AG09319 (cell line): ENCODE measurements at places on chromosomes 7 and 10.

DNA sequence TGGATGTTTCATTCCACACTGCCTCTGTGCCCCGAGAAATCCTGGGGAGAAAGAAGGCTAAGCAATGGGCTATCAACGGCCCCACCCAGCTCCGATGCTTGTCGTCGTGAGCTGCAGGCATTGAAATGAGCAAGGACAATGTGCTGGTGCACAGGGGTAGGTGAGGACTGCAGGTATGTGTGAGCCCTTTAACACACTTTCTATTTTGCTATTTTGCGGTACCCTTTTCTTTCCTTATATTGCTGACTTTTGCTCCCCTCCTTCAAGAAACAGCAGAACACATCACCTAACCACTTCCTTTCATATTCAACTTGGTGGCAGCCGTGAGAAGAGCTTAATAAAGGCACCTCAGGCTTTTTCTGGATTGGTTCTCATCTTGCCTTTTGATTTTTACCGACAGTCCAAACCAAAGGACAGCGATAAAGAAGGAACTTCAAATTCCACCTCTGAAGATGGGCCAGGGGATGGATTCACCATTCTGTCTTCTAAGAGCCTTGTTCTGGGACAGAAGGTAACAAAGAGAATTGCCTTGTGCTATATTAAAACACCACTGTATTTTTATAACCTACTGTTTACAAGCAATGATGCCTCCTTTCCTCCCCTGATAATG is 39.2 kb downstream of the AIFM2 start:
- no peak for DNase-seq

- no peak for DNase-seq
Measured at GRCh38 chr10:22344249-22344648, 1.0 kb upstream of the SPAG6 start.

GRCh38 chr10:101535949-101536348 is 52.1 kb downstream of the POLL start:
- DNase-seq, result no peak

DNA sequence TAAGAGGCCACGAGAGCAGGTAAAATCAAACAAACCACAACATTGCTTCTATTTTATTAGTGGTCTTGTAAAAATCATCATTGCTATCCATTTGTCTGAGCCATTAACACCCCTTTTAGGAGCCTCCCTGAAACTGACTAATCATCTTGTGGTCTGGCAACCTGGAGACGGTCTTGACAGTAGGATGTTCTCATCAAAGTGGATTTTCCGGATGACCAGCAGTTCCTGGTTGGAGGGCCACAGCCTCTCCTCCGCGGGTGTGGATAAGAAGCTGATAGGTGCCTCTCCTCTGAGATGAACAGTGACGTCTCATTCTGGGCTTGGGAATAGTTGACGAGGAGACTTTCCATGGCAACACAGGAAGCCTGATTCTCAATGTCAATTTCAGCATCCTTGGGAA is 490.7 kb downstream of the TYW1 start:
- no peak for DNase-seq

DNA sequence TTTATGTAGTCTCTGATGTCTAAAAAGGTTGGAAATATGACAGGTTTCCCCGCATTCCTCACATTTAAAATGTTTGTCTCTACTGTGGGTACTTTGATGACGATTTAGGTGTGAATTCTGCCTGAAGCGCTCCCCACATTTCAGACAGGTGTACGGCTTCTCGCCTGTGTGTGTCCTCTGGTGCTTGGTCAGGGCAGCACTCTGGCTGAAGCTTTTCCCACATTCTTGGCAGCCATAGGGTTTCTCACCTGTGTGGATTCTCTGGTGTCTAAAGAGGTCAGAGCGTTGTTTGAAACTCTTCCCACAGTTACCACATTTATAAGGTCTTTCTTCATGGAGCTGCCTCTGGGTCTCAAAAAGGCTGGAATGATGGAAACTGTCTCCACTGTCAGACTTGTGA is 6.3 kb downstream of the ZNF394 start:
- DNase-seq, result no peak

DNA sequence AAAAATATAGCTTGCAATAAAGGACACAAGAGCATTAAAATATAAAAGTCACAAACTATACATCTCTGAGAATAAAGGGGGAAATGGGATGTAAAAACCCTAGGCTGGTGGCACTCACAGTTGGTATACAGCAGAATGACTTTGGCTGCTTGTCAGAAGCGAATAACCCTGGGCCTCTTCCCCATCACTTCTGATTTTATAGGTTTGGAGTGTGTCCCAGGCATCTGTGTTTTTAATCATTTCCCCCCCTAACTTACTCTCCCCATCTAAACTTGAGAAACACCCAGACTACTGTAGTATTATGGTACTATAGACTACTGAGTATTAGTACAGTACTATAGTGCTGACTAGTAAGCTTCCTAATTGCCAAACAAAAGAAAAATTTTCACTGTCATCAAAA is 1.8 kb upstream of the RPA3 start:
- no peak for DNase-seq

DNA sequence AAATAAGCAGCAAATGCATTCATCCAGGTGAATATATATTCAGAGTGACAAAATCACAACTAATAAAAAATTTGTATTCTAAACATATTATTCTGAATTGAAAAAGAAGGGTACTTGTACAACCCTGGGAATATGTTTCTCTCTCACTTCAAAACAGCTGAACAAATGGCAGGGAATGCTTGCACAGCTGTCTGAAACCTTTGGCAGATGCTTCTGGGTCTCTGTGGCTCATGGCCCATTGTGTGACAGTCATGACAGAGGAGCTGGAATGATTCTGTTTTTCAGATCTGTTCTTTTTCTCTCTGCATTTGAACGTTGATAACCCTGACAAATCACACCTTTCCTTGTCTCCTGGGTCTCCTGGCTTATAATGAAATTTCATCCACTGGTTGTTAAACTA is 275.7 kb upstream of the FZD1 start:
- DNase-seq, result no peak

DNA sequence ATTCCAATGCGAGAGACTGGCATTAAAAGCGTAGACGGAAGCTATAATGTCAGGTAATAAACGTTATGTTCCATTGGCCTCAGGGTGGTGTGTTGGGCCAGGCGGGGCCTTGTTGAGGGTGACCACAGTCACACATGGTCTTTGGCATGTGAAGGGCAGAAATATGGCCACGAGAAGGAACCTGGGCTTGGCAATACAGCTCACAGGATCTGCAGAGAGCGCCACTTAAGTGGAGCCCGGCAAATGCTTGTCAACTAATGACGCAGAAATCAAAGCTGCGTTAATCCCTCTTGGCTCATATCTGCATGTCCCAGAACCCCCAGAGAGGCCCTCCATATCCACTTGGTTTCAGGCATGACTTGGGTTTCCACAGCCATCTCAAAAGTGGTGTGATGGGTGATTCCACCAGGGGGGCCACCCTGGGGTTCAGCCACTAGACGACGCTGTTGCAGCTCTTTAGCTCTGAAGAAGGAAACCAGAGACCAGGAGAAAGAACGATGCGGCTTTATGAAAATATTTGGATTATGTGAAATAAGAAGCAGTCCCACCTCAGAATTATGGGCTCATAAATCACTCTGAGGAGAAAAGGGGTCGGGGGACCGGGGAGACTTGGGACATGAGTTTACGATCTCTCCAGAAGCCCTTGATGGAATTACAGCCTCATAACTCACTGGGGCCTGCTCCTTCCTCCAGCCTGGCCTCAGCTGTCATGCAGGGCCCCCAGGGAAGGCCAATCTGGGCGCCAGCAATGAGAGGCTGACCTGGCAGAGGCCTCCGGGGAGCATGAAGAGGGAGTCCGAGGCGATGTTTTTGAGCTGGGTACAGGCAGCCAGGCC is 462.5 kb downstream of the PLXNA4 start:
- DNase-seq, result no peak

DNA sequence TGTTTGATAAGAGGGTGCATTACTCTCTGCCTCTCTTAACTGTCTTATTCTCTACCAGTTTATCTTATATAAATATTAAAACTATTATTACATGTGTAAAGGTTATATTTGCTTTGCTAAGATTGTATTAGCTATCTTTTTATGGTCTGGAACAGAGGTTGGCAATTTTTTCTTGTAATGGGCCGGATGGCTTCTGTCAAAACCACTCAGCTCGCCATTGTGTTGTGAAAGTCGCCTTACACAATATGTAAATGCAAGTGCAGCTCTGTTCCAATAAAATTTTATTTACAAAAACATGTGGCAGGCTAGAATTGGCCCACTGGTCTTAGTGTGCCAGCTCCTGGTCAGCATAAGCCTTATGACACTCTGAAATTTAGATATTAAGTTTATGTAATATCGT is 185.8 kb downstream of the SDK1 start:
- DNase-seq, result no peak

DNA sequence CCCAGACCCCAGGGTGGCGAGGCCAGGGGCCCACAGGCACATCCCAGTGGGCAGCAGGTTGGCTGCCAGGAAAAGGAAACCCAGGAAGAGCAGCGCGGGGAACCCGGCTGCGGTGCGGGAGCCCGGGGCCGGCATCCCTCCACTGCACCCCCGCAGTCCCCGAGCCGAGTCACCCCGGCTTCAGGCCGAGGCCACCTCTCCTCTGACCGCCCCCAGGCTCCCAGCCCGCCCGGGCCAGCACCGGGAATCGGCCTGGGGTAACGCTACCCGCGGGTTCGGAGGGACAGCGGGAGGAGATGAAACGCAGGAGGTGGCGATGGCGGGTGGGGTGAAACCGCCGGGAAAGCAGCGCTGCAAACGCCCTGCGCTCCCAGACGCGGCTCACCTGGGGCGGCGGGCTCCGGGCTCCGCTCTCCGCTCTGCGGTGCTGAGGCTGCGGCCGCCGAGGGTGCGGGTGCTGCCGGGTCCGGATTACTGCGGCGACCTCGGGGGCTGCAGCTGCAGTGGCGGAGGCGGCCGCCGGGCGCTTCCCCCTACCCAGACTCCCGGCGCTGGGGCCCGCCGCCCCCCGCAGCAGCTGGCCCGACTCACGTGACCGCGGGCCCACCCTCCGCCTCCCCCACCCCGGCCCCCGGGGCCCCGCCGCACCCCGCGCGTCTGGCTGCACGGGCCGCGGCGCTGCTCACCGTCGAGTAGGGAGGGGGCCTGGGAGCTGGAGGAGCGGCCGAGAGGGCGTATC is at the start of gene SCRN1:
Gene SCRN1, minus strand, starts transcription at position 545 of the 739 bp plus-strand sequence. CDS start 20,734 bp downstream, outside the sequence.
- DNase-seq, result no peak

DNA sequence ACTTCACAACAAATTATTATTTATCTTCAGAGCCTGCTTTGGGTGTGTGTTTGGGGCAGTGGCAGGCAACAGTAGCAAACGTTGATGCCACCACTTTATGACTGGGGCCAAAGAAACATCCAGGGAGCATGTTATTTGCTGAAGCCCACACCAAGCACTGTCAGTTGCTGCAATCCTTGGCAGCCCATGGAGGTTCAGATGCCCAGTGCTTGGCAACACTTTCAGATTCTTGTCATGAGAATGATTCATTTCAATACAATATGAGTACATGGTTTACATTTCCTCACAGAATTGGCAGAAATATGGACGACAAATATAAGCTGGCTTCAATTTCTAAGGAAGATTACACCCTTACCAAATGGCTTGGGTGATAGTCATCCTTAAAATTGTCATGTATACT is 46.5 kb upstream of the GLI3 start:
- no peak for DNase-seq

GRCh38 chr7:131619336-131620305 is 63.2 kb upstream of the PODXL start:
- DNase-seq, result no peak

DNA sequence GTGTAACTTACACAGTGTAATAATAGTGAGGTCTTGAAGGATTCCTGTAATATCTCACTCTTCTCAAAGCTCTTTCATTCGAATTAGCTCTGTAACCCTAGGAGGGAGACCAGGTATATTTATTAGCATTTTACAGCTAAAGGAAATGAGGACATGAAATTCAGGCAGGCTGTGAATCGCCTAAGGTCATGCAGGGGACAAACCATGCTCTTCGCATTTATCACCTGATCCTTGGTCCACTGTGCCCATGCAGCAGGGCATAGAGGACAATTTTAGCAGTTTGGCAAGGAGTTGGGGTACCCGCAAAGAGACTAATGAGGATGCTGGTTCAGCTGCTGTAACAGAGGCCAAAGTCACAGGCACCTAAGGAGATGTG is 14.8 kb upstream of the LAMB1 start:
- DNase-seq, result no peak

DNA sequence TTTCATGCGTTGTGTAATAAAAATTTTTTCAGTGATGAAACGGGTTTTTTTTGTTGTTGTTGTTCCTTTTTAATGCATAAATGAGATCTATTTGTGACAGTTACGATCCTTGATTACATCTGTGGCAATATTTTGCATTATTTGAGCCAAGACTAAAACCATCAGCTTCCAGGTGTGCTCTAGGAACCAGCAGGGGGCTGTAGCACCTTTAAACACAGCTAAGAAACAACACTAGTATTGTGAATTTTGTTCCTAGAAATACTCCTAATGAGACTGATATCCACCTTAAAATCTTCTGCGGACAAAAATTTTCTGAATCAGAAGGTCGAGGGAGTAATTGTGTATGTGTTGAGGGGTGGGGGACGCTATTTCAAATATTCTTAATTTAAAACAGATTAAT is 52.6 kb downstream of the FGFBP3 start:
- DNase-seq, result no peak

- DNase-seq, result no peak
Measured at GRCh38 chr7:101690061-101690460, 61.0 kb upstream of the MYL10 start.

- no peak for DNase-seq
Measured at GRCh38 chr7:9945131-9945530, 1028.5 kb upstream of the PHF14 start.

DNA sequence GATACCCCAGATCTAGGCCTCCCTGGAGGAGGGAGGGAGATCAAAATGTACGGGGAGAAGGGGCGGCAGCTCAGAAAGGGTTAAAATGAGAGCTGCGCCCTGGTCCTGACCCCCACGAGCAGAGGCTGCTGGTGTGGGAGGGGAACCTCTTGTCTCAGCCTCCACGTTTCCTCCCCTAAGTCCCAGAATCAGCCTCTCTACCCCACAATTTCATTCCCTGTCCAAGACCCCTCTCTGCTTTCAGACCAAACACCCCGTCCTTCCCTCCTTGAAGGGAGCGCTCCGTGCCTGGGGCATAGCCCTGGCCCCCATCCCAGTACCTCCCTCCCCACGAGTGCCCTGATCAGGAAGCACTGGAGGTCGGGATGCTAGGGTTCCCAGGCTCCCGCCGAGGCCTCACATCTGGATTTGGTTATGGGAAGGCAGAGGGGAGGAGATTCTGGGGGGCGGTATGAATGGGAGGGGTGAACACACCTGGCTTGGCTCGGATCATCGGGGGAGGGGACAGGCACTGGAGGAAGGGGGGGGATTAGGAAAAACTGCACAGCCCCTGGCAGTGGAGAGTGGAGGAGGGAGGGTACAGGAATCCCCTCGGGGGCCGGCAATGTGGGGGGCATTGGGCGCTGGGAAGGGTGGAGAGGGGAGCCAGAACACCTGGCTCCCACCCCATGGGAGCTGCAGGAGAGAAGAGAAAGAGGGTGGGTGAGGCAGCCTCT is 2.7 kb downstream of the EPHB4 start:
- no peak for DNase-seq

DNA sequence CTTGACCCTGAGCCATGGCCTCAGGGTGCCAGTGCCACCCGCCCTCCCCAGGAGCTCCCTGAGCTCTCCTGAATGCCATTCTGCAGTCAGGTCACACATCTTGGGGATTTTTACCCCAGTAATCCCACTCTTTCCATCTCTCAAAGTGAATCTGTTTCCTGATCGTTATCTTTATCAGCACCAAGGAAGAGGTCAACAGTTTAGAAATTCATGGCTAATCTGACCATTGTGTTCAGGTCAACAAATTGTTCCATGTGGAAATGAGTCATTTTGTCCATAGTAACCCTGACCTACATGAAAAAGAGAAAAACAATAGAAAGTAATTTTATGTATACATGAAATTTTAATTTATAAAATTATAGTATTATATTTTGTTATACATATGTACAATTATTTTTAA is 28.8 kb upstream of the ZNF488 start:
- DNase-seq, result no peak

- DNase-seq, result no peak
Measured at GRCh38 chr10:61125560-61126170, 181.7 kb upstream of the RHOBTB1 start.
